T-cell (primary cell): ENCODE measurements at places on chromosomes 11 and 22.

- H3K36me3 ChIP-seq: no peaks in the 10 kb centered on the region
- H3K27ac ChIP-seq: no peak overlapping the region
- no peak overlapping the region for H3K4me3 ChIP-seq
- no peaks in the 10 kb centered on the region for H3K4me1 ChIP-seq
- DNase-seq: no peak
These were observed 5.1 kb downstream of the ABCC8 start for GRCh38 chr11:17471501-17471900.

DNA sequence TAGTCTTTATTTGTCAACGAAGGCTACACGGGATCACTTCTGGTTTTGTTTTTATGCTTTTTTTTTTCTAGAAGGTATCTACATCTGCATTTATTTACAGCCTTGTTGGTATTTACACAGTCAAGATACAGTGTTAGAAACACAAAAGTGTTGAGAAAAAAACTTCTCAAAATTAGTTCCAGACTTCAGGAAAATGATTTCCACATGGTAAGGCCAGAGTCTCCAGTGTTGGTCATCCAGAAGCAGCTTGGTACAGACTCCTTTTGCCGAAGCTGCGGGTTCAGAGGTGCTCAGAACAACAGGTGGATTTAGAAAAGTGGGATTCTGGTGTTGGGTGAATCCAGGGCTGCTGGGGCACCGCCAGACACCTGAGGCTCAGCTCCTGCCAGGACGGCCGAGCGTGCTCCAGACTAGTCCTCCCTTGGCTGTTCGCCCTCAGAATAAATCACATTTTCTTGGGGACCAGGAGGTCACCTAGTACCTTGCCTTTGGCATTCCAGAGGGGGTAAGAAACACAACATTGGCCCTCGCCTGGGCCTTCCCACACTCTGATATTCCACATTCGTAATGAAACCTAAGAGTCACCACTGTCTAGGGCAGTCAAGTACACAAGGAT lies 78.7 kb upstream of the NARS2 start:
- no peak overlapping the region for H3K27ac ChIP-seq
- H3K4me3 ChIP-seq: no peak overlapping the region
- no peaks in the 10 kb centered on the region for H3K4me1 ChIP-seq
- no peak for DNase-seq
- no peaks in the 10 kb centered on the region for H3K27me3 ChIP-seq
- H3K36me3 ChIP-seq: no peaks in the 10 kb centered on the region

DNA sequence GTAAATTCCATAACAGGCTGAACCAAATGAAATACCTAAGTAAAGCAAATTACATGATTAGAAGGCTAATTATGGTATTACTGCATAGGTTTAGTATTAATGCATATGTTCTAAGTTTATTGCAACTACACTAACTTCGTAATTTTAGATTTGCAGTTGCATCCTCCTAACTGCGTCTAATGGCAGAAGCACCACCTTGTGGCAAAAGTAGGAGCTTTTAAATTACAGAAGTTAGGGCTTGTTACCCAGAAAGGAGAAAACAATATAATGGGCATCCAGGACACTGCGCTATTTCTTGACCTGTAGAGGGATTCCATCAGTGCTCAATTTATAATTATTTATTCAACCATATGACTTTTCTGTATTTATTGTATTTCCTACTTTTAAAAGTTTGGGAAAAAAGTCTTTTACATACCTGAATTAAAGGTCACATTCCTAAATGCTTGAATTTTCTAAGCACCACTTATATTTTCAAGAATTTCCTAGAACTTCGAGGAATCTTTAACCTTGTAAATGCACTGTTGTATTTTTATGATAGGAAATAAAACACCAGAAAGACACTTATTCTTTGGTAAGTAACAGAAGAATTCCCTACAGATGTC lies 16.3 kb upstream of the GPR83 start:
- no peaks in the 10 kb centered on the region for H3K4me1 ChIP-seq
- no peak for DNase-seq
- H3K36me3 ChIP-seq: peaks cover 14% of the 10 kb centered on the region
- H3K27ac ChIP-seq: no peak overlapping the region

DNA sequence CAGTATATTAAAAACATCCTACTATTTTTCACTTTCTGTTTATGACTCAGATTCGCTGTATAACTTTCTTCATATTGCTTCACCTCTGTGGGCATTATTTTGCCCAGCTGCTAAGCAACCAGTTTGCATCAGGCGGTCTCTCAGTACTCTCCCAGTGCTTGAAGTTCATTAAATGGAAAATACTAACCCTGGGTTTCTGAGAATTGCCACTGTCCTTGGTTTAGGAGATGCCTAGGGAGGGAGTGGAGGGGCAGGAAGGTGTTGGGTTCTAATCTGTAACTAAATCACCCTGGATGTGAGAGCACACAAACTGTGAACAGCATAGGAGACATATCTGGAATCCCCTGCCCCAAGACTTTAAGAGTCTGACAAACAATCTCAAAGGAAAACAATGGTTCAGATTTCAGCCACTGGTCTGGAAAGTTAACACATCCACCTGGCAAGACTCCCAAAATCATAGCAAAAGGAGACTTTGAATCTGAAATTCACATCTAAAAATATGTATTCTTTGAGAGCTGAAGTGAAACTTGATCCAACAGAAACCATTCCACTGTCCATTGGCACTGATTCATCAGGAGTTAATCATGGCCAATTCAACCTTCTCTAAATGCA lies 540.0 kb downstream of the SOX6 start:
- DNase-seq: no peak
- no peaks in the 10 kb centered on the region for H3K4me1 ChIP-seq
- H3K4me3 ChIP-seq: no peak overlapping the region
- no peaks in the 10 kb centered on the region for H3K27me3 ChIP-seq
- no peaks in the 10 kb centered on the region for H3K36me3 ChIP-seq

- H3K4me1 ChIP-seq: peaks cover 50% of the 10 kb centered on the region
- peak within 1 kb of the TSS; percentile 98 for H3K27ac ChIP-seq
- peak within 1 kb of the TSS; percentile 89 for H3K4me3 ChIP-seq
These were observed at the start of gene RHOG for GRCh38 chr11:3840870-3841425. Gene RHOG (minus strand): TSS chr11:3840959. CDS start chr11:3828138, 12,821 bp downstream.

DNA sequence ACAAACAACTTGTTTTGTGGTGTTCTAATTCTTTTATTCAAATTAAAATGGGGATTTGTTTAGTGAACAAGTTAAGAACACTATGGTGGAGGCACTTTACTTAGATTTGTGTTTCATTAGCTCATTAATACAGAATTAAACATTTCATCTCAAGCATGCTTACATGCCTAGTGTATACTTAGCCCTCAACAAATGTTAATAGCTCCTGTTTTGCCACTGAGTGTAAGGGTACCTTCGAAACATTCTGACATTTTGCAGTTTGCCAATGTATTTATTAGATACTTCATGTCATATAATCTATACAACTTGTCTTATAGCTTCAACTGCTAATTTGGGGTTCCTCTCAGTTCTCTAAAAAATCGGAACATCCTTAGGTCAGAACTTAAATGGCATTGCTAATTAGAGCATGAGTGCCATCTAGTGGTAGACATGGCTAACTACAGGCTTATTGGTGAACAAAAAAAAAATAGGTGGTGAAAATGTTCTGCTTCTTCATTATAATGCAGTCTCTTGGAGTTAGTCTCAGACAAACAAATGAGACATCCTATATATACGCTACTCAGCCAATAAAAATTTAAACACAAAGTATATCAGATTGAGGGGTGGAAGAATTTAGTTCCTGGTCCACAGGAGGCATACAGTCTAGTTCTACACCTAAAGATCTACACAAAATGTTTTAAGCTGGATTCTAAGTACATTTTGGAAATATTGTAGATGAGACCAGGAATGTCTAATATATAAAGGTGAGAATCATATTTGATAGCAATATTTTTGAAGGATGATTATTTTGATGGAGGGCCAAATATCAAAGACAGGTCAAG lies 4.9 kb upstream of the CNTN5 start:
- H3K27ac ChIP-seq: no peak overlapping the region
- no peaks in the 10 kb centered on the region for H3K36me3 ChIP-seq
- peaks cover 2% of the 10 kb centered on the region for H3K27me3 ChIP-seq

DNA sequence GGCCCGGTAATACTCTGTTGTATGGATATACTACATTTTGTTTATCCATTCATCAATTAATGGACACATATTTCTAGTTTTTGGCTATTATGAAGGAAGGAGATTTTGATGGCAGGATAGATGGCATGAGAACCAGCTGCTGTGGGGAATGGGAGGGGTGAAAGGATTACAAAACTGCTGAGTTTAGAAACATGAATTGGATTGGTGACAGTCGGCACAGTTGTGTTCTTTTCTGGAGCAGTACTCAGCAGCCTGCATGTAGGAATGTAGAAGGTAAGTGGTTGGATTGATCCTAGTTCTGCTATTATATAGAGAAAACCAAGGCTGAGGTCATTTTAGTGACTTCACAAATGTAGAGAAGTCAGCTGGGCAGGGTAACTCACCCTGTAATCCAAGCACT lies 7.1 kb downstream of the PAAF1 start:
- H3K4me3 ChIP-seq: no peak overlapping the region
- no peak overlapping the region for H3K27ac ChIP-seq
- H3K4me1 ChIP-seq: no peaks in the 10 kb centered on the region
- no peaks in the 10 kb centered on the region for H3K27me3 ChIP-seq

DNA sequence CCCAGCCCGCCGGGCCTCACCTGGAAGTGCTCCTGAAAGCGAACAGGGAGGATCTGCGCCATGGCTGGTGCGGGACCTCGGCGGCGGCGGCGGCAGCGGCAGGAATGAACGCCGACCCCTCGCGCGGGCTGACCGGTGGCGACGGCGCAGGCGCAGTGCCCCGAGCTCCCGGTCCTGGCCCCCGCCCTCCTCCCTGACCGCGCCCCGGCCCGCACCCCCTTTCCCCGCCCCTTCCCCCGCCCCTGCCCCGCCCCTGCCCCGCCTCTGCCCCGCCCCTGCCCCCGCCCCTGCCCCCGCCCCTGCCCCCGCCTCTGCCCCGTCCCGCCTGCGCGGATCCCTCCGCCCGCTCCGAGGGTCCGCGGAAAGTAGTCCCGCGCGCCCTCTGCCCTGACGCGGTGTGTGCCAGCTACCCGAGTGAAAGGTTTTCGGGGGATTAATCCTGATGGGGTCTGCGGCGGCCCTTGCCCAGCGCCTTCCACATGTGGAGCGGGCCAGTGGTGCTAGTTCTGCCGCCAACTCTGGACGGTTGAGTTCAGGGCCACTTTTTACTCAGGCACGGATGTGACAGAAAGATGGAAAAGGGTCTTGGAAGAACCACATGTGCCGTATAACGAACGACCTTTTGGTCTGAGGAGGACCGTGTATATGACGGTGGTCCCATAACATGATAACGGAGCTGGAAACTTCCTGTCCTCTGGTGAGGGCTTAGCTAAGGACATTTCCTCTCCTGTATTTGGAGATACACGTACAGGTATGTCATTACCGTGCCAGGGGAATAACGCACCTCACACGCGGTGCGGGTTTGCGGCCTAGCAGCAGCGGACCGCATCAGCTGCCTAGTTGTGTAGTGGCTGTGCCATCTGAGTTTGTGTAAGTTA lies at the start of gene CLTCL1:
CLTCL1 (minus strand) TSS at position 140 of the 878 bp plus-strand sequence; CDS start at position 62, 78 bp downstream.
- peak within 1 kb of the TSS; percentile 84 for H3K4me3 ChIP-seq
- no peaks in the 10 kb centered on the region for H3K36me3 ChIP-seq
- peaks cover 23% of the 10 kb centered on the region for H3K27me3 ChIP-seq
- H3K4me1 ChIP-seq: peaks cover 19% of the 10 kb centered on the region

- H3K4me1 ChIP-seq: no peaks in the 10 kb centered on the region
- H3K27me3 ChIP-seq: no peaks in the 10 kb centered on the region
- no peaks in the 10 kb centered on the region for H3K36me3 ChIP-seq
- H3K4me3 ChIP-seq: no peak overlapping the region
These were observed 60.2 kb upstream of the PPARA start for GRCh38 chr22:46090036-46090591.

DNA sequence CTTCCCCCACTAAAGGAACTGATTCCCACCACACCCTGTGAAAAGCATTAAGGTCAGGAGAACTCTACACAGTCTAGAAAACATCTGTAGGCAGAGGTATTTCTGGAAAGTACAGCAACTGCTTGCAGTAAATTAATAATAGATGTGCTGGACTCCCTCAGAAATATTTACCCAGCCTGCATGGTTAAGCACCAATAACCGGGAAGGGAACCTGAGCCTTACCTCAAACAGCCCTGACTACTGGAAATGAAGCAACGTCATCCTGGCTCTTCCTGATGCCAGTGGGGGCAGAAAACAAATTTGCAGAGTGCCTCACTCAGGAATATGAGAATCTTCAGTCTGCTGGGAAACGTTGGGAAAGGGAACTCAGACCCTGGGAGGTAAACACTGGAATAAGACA lies 318.1 kb downstream of the TENM4 start:
- H3K4me3 ChIP-seq: no peak overlapping the region
- no peak for DNase-seq
- no peaks in the 10 kb centered on the region for H3K4me1 ChIP-seq
- H3K36me3 ChIP-seq: no peaks in the 10 kb centered on the region
- peaks cover 5% of the 10 kb centered on the region for H3K27me3 ChIP-seq
- H3K27ac ChIP-seq: no peak overlapping the region

- H3K27me3 ChIP-seq: peaks cover 33% of the 10 kb centered on the region
- H3K4me1 ChIP-seq: no peaks in the 10 kb centered on the region
- no peaks in the 10 kb centered on the region for H3K36me3 ChIP-seq
- no peak for DNase-seq
These were observed 35.1 kb downstream of the RPL3 start for GRCh38 chr22:39284142-39284980.

- H3K36me3 ChIP-seq: peaks cover 13% of the 10 kb centered on the region
- no peak overlapping the region for H3K27ac ChIP-seq
- H3K27me3 ChIP-seq: no peaks in the 10 kb centered on the region
- H3K4me3 ChIP-seq: no peak overlapping the region
These were observed 33.4 kb upstream of the HMOX1 start for GRCh38 chr22:35347462-35347861.

- DNase-seq: no peak
- H3K36me3 ChIP-seq: no peaks in the 10 kb centered on the region
- no peak overlapping the region for H3K4me3 ChIP-seq
These were observed 17.6 kb downstream of the PRDM11 start for GRCh38 chr11:45163956-45164575.

GRCh38 chr22:24894220-24894975 lies 52.1 kb downstream of the LHFPL7 start:
- H3K4me3 ChIP-seq: no peak overlapping the region
- no peaks in the 10 kb centered on the region for H3K36me3 ChIP-seq
- H3K27me3 ChIP-seq: no peaks in the 10 kb centered on the region
- no peak for DNase-seq
- H3K27ac ChIP-seq: no peak overlapping the region

DNA sequence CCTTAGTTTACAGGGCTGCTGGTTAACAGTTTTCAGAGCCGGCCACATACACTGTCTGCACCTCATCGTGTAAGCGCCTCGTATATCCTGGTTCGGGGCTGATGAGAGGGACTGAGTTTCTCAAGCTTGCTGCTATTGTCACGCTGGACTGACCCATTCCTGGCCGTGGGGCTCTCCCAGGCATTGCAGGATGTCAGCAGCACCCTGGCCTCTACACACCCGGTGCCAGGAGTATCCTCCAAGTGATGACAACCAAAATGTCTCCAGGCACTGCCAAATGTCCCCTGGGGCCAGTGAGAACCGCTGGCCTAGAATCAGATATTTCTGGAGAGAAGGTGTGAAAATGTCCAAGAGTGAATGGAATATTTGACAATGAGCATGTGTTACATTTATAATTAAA lies 82.8 kb downstream of the ST3GAL4 start:
- no peaks in the 10 kb centered on the region for H3K27me3 ChIP-seq
- no peak overlapping the region for H3K27ac ChIP-seq
- H3K4me3 ChIP-seq: no peak overlapping the region
- no peak for DNase-seq
- no peaks in the 10 kb centered on the region for H3K4me1 ChIP-seq

GRCh38 chr11:128579798-128580504 lies 7.4 kb downstream of the ETS1 start:
- H3K27me3 ChIP-seq: peaks cover 4% of the 10 kb centered on the region
- peaks cover 13% of the 10 kb centered on the region for H3K4me1 ChIP-seq
- H3K27ac ChIP-seq: no peak overlapping the region
- H3K4me3 ChIP-seq: no peak overlapping the region
- H3K36me3 ChIP-seq: no peaks in the 10 kb centered on the region

- no peak for DNase-seq
- H3K27ac ChIP-seq: no peak overlapping the region
- no peaks in the 10 kb centered on the region for H3K4me1 ChIP-seq
- peaks cover 34% of the 10 kb centered on the region for H3K27me3 ChIP-seq
These were observed 101.2 kb upstream of the HSD17B12 start for GRCh38 chr11:43579171-43579918.
